Neural crest cell (in vitro differentiated cells): ENCODE measurements at places on chromosomes 6 and 20.

- no peak overlapping the region for H3K4me3 ChIP-seq
- DNase-seq, result no peak
- H3K27ac ChIP-seq, result no peak overlapping the region
- H3K36me3 ChIP-seq, result peaks cover 17% of the 10 kb centered on the region
- peaks cover 42% of the 10 kb centered on the region for H3K4me1 ChIP-seq
- no peaks in the 10 kb centered on the region for H3K27me3 ChIP-seq
Measured at GRCh38 chr20:10559266-10559665, 114.5 kb downstream of the JAG1 start.

DNA sequence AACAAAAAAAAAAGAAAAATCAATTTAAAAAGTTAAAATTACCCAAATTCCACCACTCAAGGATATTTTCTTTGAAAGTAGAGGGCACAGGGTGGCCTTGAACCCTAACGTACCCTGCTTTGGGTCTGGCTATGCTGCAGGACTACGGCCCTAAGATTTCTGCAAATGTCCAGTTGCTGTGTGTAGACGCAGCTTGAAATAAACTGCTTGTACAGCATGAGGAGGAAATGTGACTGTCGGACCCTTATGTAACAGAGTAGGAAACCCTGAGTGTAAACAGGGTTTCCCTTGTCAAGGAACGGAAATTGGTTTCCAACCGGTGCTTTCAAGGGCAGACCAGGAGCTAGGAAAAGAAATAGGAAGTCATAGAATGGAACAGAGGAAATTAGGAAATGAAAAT lies 60.7 kb upstream of the SHLD1 start:
- no peaks in the 10 kb centered on the region for H3K36me3 ChIP-seq
- no peaks in the 10 kb centered on the region for H3K27me3 ChIP-seq
- no peak for DNase-seq

GRCh38 chr6:45365036-45365435 lies 12.7 kb downstream of the SUPT3H start:
- H3K27me3 ChIP-seq, result no peaks in the 10 kb centered on the region
- no peaks in the 10 kb centered on the region for H3K36me3 ChIP-seq
- no peak overlapping the region for H3K4me3 ChIP-seq
- DNase-seq, result no peak
- peaks cover 1% of the 10 kb centered on the region for H3K4me1 ChIP-seq

GRCh38 chr20:36070451-36070850 lies 84.1 kb upstream of the EPB41L1 start:
- peak overlapping the region; percentile 44 for H3K27ac ChIP-seq
- no peaks in the 10 kb centered on the region for H3K36me3 ChIP-seq
- H3K27me3 ChIP-seq, result peaks cover 5% of the 10 kb centered on the region
- peak overlapping the region; percentile 71 for H3K4me3 ChIP-seq
- DNase-seq, result peak; percentile 43
- peaks cover 22% of the 10 kb centered on the region for H3K4me1 ChIP-seq

- no peak for DNase-seq
- no peaks in the 10 kb centered on the region for H3K4me1 ChIP-seq
- peaks cover 9% of the 10 kb centered on the region for H3K36me3 ChIP-seq
- H3K4me3 ChIP-seq, result no peak overlapping the region
- H3K27me3 ChIP-seq, result no peaks in the 10 kb centered on the region
Measured at GRCh38 chr20:8711501-8711900, 357.4 kb upstream of the PLCB4 start.

GRCh38 chr6:43399932-43400487 lies 27.3 kb upstream of the ABCC10 start:
- H3K27ac ChIP-seq, result no peak overlapping the region
- no peak overlapping the region for H3K4me3 ChIP-seq
- peaks cover 18% of the 10 kb centered on the region for H3K27me3 ChIP-seq
- DNase-seq, result no peak
- H3K36me3 ChIP-seq, result no peaks in the 10 kb centered on the region

- H3K27ac ChIP-seq, result peak overlapping the region; percentile 37
- H3K4me1 ChIP-seq, result peaks cover 60% of the 10 kb centered on the region
- peaks cover 34% of the 10 kb centered on the region for H3K36me3 ChIP-seq
- H3K4me3 ChIP-seq, result peak overlapping the region; percentile 72
- DNase-seq, result no peak
Measured at GRCh38 chr20:35738410-35739179, 3.5 kb downstream of the RBM39 start.

DNA sequence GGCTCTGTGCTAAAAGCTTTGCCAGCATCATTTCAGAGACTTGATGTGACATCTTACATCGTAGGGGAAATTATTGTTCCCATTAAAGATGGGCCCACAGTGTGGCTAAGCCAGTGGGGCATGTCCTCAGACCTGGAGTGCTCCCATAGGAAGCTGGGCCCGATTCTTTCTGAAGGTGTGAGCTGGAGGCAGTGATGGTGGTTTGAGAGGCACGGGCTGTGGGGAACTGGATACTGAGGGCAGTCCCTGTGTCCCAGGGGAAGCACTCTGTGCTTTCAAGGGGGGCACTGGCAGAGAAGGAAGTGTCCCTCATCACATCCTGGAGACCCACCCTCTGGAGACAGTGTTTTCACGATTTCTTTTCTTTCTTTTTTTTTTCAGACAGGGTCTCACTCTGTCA lies 8.6 kb upstream of the FAM110A start:
- H3K27ac ChIP-seq, result no peak overlapping the region
- no peaks in the 10 kb centered on the region for H3K27me3 ChIP-seq
- peaks cover 15% of the 10 kb centered on the region for H3K4me1 ChIP-seq
- no peak for DNase-seq
- no peak overlapping the region for H3K4me3 ChIP-seq

GRCh38 chr20:49631061-49631716 lies 63.3 kb upstream of the PTGIS start:
- peak overlapping the region; percentile 10 for H3K27ac ChIP-seq
- no peak for DNase-seq
- H3K27me3 ChIP-seq, result no peaks in the 10 kb centered on the region
